ENCODE measurements at places on chromosomes 6 and 20. TPM values are rescaled to one million over a fixed set of nuclear protein-coding genes. Genes with fewer than 3 reads are reported as not detected.

DNA sequence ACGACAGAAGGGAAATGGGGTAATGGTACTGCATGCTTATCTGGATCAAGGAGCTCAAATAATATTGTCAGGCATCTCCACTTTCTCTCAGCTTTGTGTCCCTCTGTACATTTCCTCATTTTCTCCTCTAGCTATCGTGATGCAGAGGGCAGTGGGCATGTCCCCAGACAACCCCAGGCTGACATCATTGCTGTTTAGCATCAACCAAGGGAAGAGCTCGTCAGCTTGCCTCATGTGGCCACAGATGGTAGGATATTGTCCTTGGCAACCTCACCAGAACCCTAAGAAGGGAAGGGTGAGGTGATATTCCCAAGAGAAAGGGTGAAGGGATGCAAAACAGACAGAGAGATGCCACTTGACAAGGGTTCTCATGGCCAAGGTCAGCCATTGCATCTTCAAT lies 58.3 kb downstream of the MAFB start:
- no peak for DNase-seq

The PLG gene
- not detected for total RNA-seq

The PCNA gene
- total RNA-seq, result 44.6 TPM

The LIN28B gene
- not detected for total RNA-seq

The OOEP gene
- 0.88 TPM for total RNA-seq

The PRKN gene
- total RNA-seq, result 6.3 TPM

The CST2 gene
- not detected for total RNA-seq

GRCh38 chr6:14584450-14584849 lies 466.9 kb downstream of the CD83 start:
- no peak for DNase-seq

- DNase-seq, result no peak
Measured at GRCh38 chr6:122025104-122025503, 374.3 kb upstream of the HSF2 start.

- DNase-seq, result no peak
Measured at GRCh38 chr6:71349395-71349794, 60.8 kb downstream of the OGFRL1 start.

The MAPK13 gene
- 94.4 TPM for total RNA-seq

The C6orf15 gene
- total RNA-seq, result 7.5 TPM

DNA sequence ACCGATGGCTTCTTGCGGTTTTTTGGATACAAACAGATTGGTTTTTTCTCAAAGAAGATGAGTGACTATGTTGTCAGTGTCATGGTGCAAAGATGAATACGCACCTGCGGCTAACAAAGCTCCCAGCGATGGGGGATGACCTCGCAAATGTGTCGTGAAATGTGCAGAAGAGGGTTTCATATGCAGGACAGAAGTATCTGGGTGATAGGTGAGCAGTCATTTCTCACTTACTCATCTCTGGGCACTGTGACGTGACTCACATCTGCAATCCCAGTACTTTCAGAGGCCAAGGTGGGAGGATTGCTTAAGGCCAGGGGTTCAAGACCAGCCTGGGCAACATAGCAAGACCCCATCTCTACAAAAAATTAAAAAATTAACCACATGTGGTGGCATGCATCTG lies 216.3 kb downstream of the ERMARD start:
- DNase-seq, result no peak

GRCh38 chr6:16345449-16346330 lies 107.3 kb downstream of the GMPR start:
- no peak for DNase-seq

DNA sequence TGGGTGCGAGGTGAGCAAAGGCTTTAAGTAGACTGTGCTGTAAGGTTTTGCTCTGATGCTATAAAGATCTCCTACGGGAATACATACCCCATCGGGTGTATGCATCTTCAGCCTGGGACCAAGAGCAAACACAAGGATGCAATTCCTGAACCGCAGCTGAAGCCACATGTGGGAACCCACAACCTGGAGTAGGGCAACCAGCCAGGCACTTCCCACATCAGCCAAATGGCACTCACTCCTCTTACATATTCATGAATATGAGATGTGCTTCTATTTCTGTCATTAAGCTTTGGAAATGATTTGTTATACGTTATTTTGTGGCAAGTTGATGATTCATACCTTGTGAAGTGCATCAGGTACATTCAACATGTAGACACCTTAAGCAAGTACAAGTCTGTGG lies 619.2 kb downstream of the C6orf118 start:
- no peak for DNase-seq

The CCN5 gene
- total RNA-seq, result 57.9 TPM

DNA sequence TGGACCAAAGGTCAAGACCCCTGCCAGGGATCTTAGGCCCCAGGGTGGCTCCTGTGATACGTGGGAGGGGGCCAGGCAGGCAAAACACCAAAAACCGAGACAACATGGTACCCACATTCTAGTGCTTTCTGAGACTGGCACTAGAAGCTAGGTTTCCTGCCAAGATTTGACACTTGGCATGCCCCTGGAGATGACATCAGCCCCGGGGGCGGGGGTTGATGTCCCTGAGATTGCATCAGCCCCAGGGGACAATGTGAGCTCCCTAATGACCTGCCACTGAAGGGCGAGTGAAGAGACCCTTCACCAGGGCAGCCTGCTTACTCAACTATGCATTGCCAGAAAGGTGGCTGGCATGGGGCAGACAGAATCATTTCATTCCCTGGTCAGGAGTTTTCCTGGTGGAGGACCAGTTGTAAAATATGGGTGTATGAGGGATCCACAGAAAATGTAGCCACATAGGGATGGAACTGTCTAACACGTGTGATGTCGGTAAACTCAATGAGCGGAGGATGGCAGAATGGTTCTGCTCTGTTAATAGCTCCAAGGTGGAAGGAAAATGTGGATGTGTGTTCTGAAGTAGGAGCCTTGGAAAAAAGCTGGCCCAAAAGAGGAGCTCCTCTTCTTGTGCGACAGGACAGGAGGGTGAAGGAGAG lies 219.7 kb downstream of the UNC5CL start:
- DNase-seq, result no peak

GRCh38 chr6:159833556-159833955 lies 33.5 kb downstream of the PNLDC1 start:
- DNase-seq, result no peak

The LZTS3 gene
- total RNA-seq, result 9.7 TPM

The TMEM244 gene
- total RNA-seq, result not detected

- no peak for DNase-seq
Measured at GRCh38 chr6:117174835-117175360, 90.5 kb upstream of the VGLL2 start.

GRCh38 chr20:2822073-2822472 lies 5.9 kb downstream of the TMEM239 start:
- DNase-seq, result no peak

The HEY2 gene
- total RNA-seq, result 0.65 TPM

The TRIM40 gene
- not detected for total RNA-seq

The GGTLC1 gene
- not detected for total RNA-seq

DNA sequence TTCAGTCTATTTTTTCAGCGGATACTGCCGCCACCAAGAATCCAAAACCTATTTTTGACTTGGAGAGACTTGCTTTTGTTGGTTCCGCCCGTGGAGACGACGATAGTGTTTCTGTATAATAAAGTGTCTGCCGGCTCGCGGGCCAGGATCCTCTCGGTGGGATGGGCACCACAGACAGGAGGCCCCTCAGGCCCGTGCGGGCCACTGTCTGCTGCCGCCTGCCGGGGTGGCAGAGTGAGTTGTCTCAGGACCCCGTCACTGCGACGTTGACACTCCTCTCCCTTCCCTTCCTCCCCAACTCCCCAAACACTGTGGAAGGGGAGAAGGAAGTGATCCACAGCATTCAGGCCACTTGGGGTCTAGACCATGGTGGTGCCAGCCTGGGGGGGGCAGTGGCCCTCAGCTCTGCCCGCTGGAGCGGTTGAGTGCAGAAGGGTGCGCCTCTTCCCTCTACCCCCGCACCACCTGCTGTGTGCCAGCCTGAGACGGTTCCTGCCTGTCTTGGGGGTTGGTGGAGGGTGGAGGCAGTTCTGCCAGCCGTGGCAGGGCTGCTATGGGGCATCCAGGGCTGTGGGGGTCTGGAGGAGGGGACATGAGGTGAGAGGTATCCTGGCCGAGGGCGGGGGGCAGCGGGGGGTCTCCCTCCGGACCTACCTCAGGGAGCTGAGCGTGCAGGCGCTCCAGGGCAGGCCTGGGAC lies 17.5 kb downstream of the RBM38 start:
- DNase-seq, result no peak

DNA sequence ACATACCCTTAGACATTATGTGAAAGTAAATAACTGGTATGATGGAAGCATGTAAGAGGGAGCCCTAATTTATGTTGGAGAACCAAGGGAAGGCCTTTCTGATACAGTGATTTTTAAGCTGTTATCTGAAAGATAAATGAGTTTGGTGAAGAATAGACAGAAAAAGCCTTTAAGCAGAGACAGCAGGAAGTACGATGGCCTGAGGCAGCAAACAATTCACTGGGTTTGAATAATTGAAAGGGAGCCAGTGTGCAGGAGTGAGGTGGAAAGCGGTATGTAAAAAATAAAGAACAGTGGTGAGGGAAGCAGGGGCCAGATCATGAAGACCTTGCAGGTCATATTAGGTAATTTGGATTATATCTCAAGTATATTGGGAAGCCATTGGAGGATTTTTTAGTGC lies 4.1 kb upstream of the RAB23 start:
- no peak for DNase-seq

- no peak for DNase-seq
Measured at GRCh38 chr6:142706210-142706609, 238.8 kb downstream of the HIVEP2 start.

GRCh38 chr20:51237278-51237677 lies 214.4 kb upstream of the KCNG1 start:
- DNase-seq, result no peak

GRCh38 chr6:162889303-162889702 lies 161.5 kb downstream of the PACRG start:
- DNase-seq, result no peak

GRCh38 chr6:45148278-45148677 lies 179.9 kb upstream of the RUNX2 start:
- DNase-seq, result no peak

GRCh38 chr6:32298632-32299336 lies 72.9 kb downstream of the TSBP1 start:
- DNase-seq, result no peak

DNA sequence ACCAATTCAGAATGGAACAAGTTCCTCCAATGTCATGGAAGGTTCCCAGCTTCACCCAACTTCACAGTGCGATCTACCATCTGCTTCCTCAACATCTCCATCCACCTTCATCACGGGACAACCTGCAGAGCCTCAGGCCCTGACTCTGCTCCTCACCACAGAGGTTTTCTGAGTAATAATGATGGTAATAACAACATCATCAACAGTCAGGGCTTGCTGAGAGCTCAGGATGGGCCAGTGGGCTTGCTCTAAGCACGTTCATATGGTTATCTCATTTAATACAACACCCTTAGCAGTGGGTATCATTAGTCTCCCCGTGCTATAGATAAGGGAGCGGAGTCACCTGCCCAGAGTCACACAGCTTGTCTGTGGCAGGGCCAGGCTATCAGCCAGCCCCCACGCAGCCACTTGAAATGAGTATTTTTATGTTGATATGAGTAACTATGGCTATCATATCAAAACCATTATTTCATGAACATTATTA lies 38.6 kb downstream of the PREX1 start:
- no peak for DNase-seq

- no peak for DNase-seq
Measured at GRCh38 chr6:49782293-49782692, 4.8 kb downstream of the PGK2 start.

All from lower leg skin (tissue), 4 donors.